Jurkat, Clone E6-1 (cell line): ENCODE measurements at places on chromosomes 3 and 15.

DNA sequence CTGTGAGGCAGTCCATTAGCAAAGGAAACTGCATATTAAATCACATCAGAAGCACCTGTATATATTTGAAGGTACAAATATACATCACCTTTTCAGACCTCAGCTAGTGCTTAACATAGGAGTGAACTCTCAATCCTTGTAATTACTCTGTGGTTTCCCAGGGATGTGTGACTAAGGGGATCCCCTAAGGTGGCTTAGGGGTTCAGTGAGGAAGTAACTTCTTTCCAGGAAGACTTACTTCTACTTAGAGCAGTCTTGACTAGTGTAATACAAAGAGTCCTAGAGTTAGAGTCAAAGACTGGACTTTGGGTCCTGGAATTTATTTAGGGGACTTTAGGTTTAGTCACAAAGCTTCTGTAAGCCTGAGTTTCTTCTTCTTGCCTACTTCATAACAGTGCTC is 8.7 kb upstream of the SUMF1 start:
- DNase-seq: no peak

DNA sequence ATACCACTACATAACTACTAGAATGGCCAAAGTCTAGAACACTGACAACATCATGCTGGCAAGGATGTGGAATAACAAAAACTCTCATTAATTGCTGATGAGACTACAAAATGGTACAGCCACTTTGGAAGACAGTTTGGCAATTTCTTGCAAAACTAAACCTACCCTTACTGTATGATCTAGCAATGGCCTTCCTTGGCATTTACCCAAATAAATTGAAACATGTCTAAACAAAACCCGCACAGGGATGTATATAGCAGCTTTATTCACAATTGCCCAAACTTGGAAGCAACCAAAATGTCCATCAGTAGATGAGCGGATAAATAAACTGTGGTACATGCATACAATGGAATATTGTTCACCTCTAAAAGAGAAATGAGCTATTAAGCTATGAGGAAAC is 87.9 kb upstream of the SLC24A5 start:
- no peak for DNase-seq

DNA sequence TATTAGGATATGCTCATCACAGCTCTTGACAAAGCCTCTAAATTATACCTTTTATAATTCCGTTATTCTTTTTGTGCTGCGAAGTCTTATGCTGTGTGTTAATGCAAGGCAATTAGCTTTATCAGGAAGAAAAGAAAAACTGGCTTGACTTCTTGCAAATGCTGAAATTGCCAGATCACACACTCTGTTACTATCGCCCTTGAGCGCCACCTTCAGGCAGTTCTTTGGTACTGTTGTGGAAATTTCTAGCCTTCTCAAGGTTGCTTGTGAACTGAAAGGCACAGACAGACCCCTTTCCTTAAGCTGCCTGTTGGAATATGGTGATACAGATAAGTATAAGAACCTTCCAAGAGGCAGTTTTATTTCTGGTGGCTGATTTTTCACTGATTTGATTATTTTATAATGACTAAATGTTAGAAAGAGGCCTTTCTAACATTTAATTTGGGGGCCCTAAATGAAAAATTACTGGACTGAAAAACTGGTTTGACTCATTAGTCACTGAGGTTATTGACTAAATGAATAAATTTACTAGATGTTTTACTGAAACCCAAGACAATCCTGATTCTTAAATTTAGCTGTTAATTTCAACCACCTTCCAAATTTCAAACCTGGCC is 126.2 kb upstream of the RASGRP1 start:
- DNase-seq: peak; percentile 90

DNA sequence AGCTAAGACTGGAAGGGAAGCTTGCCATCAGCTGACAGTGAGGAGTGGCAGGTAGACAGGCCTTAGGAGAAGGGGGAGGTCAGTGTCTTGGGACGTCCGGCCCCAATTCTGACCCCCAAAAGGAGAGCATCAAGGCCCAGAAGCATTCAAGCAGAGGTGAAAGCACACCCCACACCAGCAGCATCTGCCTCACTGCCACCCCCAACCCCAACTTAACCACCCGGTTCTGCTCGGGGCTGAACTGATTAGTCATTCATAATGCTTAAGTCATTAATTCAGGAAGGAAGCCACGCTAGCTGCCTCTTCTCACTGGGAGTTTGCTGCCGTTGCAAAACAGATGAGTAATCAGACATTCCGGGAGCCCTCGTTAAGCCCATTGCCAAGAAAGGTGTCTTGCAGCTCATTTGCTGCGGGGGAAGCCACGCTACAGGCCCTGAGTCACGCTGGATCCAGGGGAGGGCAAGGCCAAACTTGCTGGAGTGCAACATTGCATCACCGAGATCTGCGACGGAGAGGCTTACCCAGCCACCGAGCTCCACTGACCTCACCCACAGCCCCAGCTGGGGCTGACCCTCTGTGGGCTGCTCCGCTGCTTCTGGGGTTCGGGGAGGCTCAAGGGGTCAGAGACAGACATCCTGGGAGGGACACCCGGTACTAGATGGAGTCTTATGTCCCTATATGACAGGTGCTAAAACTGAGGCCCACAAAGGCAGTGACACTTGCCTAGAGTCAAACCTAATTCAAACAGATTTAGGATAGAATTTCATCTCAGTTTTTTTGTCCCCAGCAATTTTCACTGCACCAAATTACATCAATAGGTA is 46.4 kb upstream of the HES1 start:
- no peak for DNase-seq

DNA sequence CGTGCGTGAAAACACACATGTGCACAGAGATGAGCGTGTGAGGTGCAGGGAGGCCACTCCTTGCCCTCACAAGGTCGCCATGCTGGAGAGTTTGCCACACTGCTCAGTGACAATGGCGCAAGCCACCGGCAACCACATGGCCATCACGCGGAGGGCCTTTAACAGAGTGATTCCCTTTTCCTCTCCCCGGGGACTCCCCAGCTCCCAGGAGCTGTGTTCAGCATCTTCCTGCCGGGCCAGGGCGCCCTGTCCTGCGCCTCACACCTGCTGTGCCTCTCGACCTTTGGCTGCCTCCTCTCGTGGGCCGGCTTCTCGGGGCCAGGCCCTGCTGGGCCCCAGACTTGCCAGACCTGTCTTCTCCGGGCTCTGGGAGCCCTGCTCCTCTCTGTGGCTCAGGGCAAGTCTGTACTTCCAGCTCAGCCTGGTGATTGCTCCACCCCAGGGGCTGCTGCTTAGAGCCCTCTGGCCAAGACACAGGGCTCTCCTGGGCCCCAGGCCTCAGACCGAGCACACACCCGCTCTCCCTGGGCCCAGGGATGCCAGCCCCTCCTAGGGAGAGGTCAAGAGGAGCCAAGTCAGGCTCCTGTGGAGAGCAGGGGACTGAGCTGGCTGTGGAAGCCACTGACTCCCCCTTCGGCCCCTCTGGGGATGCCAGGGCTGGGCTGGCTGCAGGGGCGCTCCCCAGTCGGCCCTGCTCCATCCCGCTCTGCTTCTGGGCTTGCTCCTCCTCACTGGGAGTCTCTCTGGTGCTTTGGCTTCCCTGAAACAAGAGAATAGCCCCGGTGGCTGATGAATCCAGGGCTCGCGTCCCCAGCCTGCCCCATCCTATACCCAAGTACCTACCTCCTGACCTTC is 5.6 kb downstream of the CCDC9B start:
- no peak for DNase-seq

DNA sequence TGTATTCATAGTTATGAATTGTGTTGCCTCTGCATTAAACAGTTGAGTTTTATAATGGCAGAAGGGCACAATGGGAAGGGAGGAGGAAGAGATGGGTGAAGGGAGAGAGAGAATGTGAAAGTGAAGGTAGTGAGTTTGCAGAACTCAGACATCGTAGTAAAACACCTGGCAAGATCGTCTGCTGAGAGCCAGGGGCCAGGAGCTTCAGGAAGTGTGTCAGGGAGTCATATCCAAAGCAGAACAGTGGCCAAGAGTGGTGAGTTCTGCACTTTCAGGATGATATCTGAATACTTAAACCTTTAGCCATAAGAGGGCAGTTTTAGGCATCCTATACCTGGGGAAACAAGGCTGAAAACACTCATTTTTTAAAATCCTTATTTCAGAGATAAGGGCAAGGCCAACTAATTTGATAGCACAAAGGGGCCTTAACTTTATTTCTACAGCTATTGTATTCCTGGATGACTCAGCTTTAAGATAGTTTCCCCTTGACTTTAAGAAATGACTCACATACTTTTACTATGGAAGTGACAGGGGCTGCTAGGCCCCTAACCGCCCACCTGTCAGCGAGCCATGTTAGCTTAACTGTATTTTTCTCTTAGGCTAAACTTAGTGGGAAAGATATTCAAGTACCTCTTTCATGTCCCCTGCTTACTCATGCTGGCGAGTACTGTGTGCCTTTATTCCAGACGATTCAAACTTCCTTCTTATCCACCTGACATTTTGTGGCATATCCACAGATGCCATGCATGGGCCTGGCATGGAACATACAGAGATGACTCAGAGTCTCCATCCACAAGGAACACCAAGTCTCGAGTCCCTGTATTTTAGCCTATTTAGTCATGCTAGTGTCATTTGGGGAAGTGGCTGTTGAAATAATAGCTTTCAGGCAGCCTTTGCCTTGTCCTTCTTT is 53.9 kb downstream of the RLBP1 start:
- DNase-seq: no peak

GRCh38 chr3:117998071-117998470 is 1036.6 kb downstream of the IGSF11 start:
- no peak for DNase-seq

GRCh38 chr3:38650248-38650951 is 913 bp upstream of the SCN5A start:
- DNase-seq: no peak

- no peak for DNase-seq
Measured at GRCh38 chr3:102302020-102302419, 132.8 kb upstream of the ZPLD1 start.

DNA sequence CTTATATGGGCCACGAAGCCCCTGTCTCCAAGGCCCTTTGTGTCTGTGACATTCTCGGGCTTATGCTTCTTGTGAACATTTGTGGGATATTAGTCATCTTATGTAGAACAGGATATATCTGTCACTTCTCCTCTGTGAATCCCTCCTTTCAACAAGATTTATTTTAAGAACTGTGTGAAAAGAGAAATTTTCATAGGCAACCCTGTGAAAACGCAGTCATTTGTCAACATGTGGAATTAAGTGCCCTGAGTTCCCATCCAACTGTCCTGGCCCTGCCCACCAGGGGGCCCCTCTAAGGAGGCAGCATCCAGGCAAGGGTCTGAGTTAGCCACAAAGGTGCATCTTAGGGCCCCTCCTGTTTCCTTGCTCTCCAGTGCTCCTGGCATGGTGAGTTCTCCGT is 76.8 kb upstream of the CHRNA7 start:
- no peak for DNase-seq

GRCh38 chr3:160676547-160677303 is at the start of gene ARL14:
Gene ARL14 (plus strand): TSS chr3:160677160. CDS start chr3:160677347, 187 bp downstream.
- DNase-seq: no peak

DNA sequence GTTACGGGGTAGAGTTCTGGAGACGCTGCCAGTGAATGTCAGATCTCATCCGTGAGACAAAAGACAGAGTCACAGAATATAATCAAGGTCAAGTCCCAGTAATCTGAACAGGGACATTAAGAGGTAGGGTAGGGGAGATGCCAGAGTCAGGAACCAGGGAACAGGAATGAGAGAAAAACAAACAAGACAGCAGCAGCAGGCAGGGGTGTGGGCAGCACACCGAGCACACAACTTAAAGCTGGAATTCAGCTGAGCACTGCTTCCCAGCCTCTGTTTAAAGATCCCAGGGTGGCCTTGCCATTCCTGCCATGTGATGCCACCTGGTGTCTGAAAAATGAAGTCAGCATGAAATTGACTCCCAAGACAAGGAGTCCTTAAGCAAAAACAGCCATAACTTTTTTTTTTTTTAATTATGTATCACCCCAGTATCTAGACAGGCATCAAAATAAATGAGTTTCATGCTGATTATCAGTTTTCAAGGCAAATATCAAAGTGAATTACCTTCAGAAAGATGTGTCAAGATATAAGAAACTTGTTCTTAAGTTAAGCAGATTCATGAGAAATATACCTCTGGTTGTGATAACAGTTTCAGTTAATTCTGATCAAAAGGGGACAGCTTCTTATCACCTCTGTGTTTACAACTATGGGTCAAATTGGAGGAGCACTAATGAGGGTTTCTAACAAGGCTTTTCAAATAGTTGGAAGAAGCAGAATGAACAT is 203.7 kb downstream of the SLC9A9 start:
- peak; percentile 64 for DNase-seq

GRCh38 chr3:183185696-183186095 is 23.2 kb upstream of the LAMP3 start:
- DNase-seq: no peak

- DNase-seq: no peak
Measured at GRCh38 chr3:143525408-143525807, 322.9 kb downstream of the SLC9A9 start.

GRCh38 chr3:171092467-171092911 is 66.0 kb upstream of the SLC2A2 start:
- DNase-seq: no peak

DNA sequence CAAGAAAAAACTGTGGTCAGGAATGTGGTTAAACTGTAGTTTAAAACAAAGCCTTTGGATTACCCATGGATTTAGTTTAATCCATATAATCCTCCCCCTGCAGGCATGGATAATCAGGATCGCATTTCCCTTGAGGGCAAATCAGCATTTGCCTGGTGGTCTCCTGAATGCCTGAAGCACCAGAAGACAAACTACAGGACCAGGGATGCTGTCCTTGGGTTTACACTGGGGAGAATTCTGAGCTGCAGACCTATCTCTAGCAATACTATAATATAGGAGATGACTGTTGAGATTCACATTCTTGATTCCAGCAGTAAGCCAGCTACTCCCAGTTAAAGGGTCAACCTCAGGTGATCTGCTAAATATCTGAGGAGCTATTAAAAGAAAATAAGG is 10.6 kb downstream of the PIK3CB start:
- DNase-seq: no peak

DNA sequence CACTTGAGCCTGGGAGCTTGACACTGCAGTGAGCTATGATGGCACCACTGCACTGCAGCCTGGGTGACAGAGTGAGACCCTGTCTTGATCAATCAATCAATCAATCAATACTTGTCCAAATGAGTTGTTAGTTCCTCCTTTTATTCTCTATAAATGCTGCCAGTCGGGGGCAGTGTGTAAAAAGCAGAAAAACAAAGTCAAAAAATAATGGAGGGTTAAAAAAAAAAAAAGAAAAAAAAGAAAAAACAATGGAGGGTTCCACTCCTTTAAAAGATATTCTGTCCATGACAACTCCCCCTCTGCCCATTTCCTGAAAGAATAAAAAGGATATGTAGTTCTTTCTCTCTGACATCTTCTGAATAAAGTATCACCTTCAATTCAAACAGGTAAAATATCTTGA is 1068.6 kb downstream of the FHIT start:
- DNase-seq: no peak

- DNase-seq: no peak
Measured at GRCh38 chr3:127628788-127629466, at the start of gene PODXL2. Gene PODXL2 (plus strand): TSS chr3:127629185. CDS start chr3:127629220, 35 bp downstream.

GRCh38 chr3:188881954-188882641 is 289.7 kb upstream of the TPRG1 start:
- DNase-seq: no peak

DNA sequence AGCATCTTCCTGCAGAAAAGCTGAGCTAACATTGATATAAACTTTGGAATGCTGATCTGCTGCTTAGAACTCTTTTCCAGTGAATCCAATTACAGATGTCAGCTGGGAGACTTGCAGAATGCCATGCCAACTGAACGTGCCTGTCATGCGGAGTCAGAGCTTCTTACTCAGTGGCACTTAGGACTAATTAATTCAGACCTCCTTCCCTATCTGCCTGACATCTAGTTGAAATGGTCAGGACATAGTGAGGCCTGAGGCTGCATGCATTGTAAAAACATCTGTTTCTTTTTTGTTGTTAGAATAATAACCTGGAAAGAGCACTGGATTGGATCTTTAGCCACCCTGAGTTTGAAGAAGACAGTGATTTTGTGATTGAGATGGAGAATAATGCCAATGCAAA is 112.6 kb downstream of the USP13 start:
- DNase-seq: no peak
